LHCN-M2 (cell line): ENCODE measurements at places on chromosomes 1 and 21. TPM values are rescaled to one million over a fixed set of nuclear protein-coding genes. Genes with fewer than 3 reads are reported as not detected.

- no peak for DNase-seq
These were observed 2.6 kb downstream of the KCNAB2 start for GRCh38 chr1:6048179-6048867.

DNA sequence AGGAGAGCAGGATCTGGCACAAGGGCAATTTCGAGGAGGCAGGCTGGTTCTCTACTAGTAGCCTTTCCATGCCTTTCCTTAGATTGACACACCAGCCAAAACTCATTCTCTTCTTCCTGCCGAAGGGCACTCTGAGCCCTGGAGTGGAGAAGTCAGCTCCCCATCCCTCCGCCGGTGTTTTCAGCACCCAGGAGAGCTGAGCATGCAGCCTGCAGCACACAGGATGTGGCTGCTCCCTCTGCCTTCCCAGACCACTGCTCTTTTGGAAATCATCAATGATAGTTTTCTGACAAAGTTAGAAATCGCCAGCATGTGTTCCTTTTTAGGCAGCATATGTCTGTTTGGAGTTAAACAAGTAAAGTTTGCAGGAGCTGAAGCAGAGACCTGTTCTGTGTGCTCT is 11.7 kb downstream of the RNU5D-1 start:
- no peak for DNase-seq

- DNase-seq, result no peak
These were observed 69.2 kb upstream of the AJAP1 start for GRCh38 chr1:4585216-4585615.

GRCh38 chr1:178607718-178608408 is 95.0 kb downstream of the TEX35 start:
- DNase-seq, result no peak

GRCh38 chr1:36669262-36669661 is 186.5 kb upstream of the CSF3R start:
- DNase-seq, result no peak

GRCh38 chr1:32099426-32099825 is 8.4 kb upstream of the KPNA6 start:
- DNase-seq, result no peak

- DNase-seq, result peak; percentile 57
These were observed 428.0 kb upstream of the CAMK1G start for GRCh38 chr1:209155546-209155945.

DNA sequence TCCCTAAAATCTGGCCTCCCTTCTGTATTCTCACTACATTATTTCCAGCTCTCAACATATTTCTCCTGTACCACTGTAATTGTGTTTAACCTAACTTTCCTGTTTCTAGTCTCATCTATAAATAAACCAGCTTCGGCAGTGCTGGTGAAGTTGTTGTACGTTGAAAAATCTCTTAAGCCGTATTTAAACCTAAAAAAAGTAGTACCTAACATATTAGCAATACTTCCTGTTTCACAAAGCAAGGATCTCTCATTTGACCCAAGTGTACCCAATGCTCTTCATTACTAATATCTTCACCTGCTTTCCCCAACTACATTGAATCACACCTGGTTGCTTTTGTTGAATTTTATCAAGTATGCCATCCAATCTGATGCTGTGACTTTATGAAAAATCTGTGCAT is 42.2 kb upstream of the RGS21 start:
- no peak for DNase-seq

- DNase-seq, result peak; percentile 58
These were observed 50.8 kb downstream of the CAPN9 start for GRCh38 chr1:230797942-230798365.

DNA sequence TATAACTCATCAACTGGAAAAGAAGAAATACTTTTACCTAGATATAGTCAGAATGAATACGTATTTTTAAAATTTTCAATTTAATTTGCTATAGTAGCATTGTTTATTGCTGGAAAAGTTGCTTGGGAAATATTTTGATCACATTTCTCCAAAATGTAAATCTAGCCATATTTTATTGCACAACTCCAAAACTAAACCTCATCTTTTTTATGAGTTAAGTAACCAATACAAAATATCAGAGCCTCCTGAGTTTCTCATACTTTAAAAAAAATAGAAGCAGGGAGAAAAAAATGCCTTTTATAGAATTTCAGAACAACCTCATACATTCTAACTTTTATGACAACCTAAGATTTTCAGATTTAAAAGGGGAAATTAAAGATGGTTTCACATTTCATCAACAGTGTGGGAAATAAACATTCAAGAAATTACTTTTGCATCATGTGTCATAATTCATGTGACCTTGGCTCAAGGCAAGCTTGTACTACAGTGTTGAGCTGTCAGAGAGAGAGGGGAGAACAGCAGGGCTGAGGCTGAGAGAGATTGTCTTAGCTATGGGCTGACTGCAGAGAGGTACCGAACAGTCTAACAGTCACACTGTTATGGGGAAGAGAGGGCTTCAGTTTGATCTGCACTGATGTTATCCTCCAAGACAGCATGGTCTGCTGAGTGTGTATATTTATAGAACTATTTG is 519.0 kb downstream of the LTN1 start:
- peak; percentile 62 for DNase-seq

DNA sequence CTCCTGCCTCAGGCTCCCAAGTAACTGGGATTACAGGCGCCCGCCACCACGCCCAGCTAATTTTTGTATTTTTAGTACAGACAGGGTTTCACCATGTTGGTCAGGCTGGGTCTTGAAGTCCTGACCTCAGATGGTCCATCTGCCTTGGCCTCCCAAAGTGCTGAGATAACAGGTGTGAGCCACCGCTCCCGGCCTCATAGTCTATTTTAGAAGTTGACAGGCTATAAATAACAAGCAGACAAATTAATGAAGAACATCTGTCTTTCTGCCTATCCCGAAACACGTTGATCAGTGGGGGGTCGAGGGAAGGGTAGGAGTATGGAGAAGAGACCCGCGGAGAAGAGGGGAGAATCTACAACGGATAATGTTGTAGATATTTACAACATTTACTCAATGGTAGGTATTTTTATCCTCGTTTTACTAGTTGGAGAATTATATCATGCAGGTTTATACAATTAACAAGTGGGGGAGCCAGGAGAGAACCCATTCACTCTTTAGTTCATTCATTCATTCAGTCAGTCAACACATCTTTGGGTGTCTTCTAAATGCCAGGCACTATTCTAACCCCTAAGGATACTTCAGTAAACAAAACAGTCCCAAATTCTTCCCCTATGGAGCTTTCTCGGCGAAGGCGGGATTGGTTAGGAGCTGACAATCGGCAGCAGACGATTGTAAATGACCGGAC is 497 bp upstream of the IFNAR2 start:
- peak; percentile 26 for DNase-seq

DNA sequence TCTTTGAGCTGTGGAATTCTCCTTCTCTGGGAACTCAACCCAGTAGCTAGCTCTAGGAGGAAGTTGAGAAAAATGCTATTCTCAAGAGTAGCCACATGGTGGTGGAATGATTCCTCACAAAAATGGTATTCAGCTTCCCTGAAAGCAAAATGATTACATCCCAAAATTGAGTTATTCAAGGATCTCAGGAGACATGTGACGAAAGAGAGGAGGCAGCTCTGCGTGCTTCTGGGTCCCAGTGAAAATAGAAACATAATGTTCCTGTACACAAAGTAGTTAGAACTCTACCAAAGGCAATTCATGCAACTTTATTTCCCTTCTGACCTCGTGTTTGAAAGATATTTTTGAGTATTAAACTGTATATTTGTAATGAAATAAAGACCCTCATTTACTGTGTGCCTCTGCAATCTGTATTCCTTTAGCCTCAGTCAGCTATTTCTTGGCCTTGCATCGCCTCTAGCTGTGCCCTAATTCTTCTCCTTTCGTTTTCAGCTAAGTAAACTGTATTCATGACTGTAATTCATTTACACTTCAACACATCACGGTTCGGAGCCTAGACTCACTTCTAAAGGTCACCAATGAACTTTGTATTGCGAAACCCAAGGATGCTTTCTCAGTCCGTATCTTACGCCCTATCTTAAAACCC is 167.3 kb downstream of the FASLG start:
- DNase-seq, result peak; percentile 96

Gene COL24A1
- 0.26 and 0.34 TPM in 2 replicates for total RNA-seq

Gene FCN3
- not detected in 2 replicates for total RNA-seq

Gene OPTC
- total RNA-seq, result not detected in 2 replicates
